ENCODE measurements at places on chromosomes 1 and 21.
A peak's percentile ranks its signal among the peaks of the same experiment; 100 is the strongest.

DNA sequence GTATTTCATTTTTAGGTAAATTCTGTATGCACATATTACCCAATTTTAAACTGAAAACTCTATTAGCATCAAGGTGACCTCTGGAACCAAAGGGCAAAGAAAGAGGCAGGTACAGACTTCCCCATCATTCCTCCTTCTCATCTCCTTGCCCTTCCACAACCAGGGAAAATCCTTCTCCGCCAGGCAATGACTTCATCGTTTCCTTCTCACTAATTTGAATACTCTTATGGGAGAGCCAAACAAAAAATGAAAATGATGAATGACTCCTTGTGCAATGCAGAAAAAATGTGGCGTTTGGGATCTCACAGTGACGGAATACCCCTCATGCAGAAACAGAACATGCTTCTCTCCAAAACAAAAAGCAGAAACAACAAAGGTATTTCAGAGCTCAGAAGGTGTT is 83.7 kb downstream of the HLCS start:
- no peak for DNase-seq

DNA sequence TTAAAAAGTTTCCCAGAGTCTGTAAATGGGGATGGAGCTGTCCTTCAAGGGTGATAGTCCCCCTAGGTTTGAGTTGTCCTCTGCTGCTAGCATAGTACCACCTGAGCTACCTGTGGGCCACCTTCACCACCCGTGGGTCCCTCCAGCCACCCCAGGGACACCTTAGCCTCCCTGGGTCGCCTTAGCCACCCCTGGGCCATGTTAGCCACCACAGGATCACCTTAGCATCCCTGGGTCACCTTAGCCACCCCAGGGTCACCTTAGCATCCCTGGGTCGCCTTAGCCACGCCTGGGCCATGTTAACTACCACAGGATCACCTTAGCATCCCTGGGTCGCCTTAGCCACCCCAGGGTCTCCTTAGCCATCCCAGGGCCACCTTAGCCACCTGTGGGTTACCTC is 67.1 kb downstream of the ADARB1 start:
- no peak for DNase-seq

DNA sequence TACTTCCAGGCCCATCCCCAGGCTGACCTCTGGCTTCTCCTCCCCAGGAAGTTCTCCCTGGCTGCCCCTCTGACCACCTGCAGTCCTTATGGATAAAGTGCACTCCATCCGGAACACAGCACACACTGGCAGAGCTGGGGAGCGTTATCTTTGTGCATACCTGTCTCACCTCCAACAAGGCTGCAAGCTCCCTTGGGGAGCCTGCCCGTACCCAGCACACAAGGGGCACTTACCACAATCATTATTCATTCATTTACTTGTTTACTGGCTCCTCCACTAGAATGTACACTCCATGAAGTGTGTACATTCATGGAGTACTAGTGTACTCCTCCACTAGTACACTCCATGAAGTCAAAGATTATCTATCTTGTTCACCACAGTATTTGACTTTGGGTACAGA is 30.3 kb downstream of the GLIS1 start:
- no peak for DNase-seq

- no peak for DNase-seq
Observed at GRCh38 chr1:114342376-114342775, 168.6 kb downstream of the TRIM33 start.

GRCh38 chr1:147337040-147337630 is 94.7 kb downstream of the CHD1L start:
- no peak for DNase-seq

GRCh38 chr1:6724517-6725141 is 23.0 kb upstream of the DNAJC11 start:
- DNase-seq: no peak

GRCh38 chr1:177952249-177952648 is 17.6 kb downstream of the SEC16B start:
- no peak for DNase-seq

GRCh38 chr1:185284116-185284515 is 32.9 kb downstream of the IVNS1ABP start:
- no peak for DNase-seq

DNA sequence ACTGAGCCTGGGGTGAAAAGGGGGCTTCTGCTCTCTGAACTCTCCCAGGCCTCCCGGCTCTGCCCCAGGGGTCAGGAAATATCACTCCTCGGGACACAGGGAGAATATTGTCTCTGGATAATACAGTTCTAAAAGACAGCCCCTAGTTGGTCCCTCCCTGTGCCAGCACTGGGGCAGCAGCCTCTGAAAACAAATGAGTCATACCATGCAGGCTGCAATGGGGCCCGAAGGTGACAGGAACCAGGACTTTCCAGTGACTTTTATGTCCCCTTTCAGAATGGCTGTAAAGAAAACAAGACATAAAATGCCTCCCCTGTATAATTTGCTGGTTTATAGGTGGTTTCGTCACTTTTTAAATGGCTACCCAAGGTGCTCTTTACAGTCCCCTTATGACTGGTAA is 360.0 kb downstream of the NPHP4 start:
- DNase-seq: no peak

DNA sequence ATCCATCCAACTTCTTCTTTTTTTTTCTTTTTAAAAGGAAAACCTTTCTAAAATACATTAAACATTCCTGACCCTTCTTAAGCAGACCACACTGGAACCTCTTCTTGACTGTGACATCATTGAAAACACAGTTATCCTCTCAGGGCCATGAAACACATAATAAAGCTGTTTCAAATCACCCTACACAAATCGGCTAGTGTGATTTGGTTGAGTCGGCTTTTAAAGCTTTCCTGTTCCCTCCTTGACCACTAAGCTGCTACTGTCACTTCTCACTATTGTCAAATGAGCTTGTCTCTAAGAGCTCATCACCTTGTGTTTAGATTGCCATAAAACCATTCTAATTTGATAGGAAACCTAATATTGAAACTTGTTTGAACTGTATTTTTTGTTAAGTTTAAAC is 5.9 kb downstream of the USP24 start:
- DNase-seq: no peak

DNA sequence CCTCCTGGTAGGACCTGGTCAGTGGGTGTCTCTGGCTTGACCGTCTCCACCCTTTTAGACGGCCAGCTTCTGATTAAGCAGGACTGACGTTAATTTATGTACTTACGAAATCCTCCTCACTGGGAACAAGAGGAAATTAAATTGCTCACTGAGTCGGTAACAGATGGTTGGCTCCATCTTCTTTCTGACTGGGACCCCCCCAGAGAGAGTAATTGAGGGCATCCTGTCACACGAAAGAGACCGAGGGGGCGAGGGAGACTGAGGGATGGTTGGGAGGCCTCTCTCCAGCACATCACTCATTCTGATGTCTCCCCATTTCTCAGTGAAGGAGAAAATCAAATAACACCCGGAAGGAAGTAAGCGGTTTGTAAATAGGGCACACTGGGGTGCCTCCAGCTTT is 104.8 kb downstream of the OMA1 start:
- DNase-seq: no peak

DNA sequence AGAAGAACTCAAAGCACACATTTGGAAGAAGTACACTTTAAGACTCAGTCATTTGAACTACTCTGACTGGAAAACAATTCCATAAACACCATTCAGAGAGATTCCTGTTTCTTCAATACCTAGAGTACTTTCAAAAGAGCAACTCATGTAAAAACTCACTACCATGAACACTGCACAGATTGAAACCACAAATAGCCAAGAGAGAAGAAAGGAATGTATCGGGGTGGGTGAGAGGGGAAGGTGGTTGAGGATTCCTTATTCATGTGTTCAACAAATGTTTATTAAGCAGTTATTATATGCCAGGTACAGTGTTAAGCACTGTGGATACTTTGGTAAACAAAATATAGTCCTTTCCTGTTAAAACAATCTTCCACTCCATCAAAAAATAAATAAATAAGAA is 64.7 kb downstream of the NRIP1 start:
- DNase-seq: no peak

- DNase-seq: no peak
Observed at GRCh38 chr1:159339536-159339935, 37.4 kb downstream of the FCER1A start.

GRCh38 chr1:178961331-178961730 is 64.4 kb upstream of the FAM20B start:
- DNase-seq: no peak

DNA sequence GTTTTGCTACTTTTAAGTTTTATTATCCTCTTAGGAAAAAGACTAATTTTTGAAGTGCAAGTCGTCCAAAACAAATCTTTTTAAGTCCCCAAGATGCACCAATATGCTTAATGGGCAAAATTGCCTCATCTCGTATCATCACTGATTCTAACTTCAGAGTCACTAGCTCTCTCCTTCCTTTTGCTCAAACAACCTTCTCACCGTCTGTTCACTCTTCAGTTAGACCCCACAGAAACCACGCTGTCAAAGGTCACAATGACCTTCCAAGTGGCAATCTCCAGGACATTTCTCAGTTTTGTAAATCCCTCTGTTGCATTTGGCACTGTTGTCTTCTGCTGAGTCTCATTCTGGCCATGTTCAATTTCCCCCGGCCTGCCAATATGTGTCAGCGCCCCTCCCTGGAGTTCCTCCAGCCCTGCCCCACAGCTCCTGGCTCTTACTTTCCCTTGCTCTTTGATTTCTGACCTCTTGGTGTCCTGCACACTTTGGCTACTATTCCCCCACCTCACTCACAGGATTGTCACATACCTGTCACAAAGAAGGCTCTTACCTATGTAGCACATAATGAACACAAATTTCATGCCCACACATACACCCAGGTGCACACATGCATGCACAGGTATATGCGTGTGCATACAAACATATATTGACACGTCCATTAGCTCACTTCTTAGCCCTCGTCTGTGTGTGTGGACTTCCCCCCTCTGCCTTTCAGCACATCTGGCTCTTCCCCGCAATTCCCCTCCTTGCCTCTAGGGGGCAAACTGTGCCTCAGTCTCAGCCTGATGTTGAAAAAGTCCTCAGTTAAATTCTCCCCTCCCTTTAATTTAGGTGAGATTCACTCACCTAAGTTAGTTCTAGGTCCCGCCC is 354.0 kb upstream of the DUSP10 start:
- DNase-seq: peak; percentile 40

- DNase-seq: no peak
Observed at GRCh38 chr1:47785561-47786271, 211.5 kb downstream of the TRABD2B start.

DNA sequence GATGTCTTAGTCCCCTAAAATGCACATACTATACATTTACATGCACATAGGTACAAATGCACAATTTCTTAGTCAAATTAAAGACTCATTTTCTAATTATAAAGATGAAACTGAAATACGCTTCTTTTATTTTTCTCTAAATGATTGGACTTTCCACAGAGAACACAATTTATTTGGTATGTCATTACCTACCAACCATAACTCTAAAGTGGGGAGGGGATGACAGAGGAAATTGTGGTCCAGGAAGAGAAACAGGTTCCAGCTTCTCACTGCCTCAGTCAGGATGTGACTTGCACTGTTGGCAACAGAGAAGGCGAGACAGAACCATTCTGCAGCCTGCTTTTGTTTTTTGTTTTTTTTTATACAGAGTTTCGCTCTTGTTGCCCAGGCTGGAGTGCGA is 1189.2 kb downstream of the PLA2G4A start:
- DNase-seq: no peak

GRCh38 chr21:28334407-28334806 is 658.3 kb downstream of the LTN1 start:
- no peak for DNase-seq

DNA sequence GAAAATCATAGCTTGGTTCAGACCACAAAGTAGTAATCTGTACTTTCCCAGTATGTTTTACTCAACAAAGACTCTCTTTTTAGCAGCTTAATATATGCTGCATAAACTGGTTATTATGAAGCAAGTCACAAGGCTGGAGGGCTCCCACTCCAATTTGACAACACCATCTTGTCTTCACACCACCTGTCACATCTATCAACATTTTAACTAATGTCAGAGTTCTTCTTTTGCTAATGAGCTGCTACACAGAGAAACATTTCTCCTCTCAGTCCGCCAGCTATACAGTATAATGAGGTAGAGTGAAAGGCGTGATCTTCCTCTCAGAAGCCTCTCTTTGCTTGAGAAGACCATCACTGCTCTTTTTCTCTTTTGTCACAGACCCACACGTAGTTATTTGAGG is 230.1 kb downstream of the BARHL2 start:
- DNase-seq: no peak

DNA sequence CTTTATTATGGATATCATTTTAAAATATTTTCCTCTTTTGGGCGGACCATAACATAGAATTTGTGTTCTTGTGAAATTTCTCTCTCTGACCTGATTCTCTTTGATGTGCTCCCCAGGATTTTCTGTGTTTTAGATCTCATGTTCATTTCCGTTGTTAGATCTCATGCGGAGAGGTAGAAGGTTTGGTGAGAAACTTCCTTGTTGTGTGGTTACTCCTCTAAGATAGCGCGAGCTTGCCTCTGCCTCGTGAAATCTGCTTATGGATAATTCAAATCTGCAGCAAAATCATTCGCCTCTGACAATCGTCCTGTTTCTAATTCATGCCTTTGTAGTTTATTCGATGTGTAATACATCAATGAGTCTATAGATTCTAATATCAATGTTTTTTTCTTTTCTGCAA is 580.4 kb downstream of the USP25 start:
- no peak for DNase-seq

DNA sequence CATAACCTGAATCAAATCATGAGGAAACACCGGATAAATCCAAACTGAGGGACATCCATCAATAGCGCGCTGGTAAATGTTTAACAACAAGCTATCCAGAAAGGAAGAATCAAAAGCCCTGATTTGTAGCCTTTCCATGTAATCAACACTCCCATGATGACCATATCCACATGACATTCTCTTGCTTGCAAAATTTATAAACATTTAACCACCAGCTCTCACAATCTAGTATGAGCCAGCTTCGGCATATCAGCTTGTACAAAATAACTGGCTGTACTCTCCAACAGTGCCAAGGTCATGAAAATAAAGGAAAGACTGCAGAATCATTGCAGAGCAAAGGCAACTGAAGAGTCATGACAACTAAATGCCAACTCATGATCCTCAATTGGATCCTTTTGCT is 15.7 kb downstream of the HSD11B1 start:
- DNase-seq: no peak

DNA sequence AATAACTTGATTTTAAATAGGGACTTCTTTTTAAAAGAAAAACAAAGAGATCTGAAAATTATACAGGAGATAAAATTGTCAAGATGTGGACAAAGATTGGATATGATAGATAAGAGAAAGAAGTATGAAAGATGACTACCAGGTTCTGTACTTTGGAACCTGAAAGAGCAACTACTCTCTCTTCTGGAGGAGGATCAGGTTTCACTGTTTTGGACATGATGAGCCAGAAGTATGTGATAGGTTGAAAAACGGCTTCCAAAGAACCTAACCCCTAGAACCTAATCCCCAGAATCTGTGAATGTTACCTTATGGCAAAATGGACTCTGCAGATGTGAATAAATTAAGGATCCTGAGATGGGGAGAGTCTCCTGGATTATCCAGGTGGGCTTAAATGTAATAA is 26.2 kb downstream of the RSBN1 start:
- no peak for DNase-seq
